Uterus (tissue), 4 donors: ENCODE measurements at places on chromosomes 4 and X.

- no peak for DNase-seq
These were observed at the start of gene AGTR2 for GRCh38 chrX:116170511-116170910. AGTR2 (plus strand) TSS chrX:116170744; CDS start chrX:116172281, 1,537 bp downstream.

- no peak for DNase-seq
These were observed 40.9 kb downstream of the SEPTIN11 start for GRCh38 chr4:76990288-76991080.

DNA sequence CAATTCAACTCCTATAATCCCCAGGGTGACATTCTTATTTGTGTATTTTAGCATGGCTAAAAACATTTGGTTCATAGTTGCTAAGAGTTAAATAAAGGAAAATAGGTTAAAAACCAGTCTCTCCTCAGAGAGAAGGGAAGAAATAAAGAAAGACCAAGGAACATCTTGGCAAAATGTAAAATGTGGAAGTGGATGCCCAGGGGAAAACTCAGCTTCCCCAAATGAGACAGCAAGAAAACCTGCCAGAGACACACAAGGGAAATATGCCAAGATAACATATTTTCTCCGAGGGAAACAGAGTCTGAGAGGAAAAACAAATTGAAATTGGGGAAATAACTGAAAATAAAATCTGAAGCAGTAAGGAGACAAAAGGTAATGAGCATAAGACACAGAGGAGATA, 1569.3 kb downstream of the PCDH18 start:
- DNase-seq: no peak

- DNase-seq: no peak
These were observed 131.5 kb downstream of the GABRA2 start for GRCh38 chr4:46258431-46258830.

DNA sequence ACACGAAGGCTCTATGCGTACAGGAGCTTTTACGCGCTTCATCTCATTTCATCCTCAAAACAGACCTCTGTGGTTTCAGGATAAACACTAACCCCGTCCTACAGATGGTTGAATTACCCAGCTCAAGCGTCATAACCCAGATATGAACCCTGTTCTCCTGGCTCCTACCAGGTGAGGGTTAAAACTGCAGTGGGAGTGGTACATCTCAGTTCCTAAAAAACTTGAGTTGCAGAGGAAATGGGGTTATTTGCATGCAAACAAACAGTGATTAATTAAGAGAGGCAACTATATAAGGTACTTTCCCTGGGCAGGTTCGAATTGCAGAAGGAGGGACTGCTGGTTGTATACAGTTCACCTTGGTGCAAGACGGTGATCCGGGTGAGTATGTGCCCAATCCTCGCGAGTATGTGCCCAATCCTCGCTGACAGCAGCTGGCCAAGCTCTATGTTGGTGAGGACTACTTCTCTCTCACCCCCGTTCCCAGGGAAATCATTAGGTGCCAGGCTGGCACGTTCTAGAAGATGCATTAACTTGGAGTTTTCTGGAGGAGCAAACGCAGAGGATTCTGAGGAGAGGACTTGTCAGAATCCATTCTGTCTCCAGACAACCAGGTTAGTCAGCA, 72.6 kb downstream of the FHDC1 start:
- DNase-seq: no peak

DNA sequence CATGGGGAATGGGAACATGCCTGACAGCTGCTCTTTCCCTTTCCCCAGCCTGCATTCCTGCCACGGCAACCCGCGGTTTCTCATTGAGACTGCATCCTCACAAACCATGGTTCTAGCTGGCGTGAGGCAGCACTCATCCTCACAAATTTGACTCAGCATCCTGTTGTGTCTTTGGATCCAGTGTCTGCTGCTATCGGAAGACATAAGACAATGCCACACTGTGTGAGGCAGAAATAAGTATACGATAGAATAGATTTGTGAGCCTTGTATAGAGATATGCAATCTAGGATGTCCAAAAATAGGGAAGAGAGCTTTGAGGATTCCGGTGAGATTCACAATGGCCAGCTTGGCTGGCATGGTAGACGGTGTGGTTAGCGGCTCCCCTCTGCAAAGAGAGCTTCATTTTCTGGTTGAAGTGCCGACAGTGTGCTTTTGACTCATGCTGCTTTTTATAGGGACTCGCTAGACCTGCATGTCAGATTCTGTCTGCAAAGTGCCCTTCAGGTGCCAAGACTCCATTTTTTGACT, 161.3 kb upstream of the PSAPL1 start:
- no peak for DNase-seq

DNA sequence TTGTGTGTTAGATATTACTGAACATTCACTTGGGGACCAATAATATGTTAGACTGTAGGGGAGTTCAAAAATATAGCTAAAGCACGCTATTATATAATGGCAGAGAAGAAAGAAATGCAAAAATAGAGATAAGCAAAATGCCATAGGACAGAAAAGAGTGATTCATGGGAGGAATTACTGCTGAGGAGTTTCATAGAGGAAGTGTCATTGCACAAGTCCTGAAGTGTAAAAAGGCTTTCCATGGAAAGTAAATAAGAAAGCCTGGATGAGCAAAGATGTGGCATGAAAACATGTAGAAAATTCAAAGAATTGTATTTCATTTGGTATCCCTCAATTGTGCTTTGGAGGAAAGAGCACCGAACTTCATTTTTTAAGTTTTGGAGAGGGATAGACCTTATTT, 14.5 kb downstream of the HMGB2 start:
- DNase-seq: no peak

DNA sequence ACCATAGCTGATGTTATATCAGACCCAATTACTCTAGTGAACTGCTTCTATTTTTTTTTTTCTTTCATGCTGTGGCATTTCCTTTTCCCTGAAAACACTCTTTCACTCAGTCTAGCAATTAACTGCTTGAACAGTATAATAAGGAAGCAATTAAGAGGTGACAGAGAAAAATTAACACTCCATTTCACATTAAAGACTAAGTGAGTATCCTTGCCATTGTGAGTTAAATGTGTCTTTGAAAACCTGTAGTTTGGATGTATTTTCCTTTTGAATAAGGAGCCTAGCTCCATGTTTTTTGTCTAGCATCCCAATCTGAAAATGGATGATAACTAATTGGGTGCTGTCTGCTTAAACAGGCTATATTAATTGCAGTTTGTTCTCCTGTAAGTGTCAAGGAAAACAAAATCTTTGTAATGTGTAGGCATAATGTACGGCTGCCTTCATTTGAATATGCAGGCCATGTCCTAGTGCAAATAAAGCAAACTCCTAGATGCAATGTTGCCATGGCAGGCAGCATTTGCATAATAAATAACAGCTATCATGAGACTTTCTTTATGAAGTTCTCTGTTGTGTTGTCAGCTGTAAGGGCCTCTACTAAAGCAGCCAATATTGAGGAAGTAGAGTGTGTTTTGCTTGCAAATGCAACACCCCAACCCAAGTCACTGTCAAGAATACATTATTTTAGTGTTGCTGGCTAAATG, 416.7 kb downstream of the ZIC3 start:
- DNase-seq: no peak

DNA sequence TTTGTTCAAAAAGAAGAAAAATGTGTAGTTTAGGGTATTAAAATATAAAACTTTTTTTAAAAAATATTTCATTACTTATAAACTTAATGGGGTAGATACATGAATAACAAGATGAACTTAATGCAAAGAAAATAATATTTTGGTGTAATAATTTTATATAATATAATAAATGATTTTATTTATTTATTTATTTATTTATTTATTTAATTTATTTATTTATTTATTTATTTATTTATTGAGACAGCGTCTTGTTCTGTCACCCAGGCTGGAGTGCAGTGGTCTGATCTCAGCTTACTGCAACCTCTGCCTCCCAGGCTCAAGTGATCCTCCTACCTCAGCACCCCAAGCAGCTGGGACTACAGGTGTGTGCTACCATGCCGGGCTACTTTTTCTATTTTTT, 20.8 kb upstream of the TEX13C start:
- no peak for DNase-seq

DNA sequence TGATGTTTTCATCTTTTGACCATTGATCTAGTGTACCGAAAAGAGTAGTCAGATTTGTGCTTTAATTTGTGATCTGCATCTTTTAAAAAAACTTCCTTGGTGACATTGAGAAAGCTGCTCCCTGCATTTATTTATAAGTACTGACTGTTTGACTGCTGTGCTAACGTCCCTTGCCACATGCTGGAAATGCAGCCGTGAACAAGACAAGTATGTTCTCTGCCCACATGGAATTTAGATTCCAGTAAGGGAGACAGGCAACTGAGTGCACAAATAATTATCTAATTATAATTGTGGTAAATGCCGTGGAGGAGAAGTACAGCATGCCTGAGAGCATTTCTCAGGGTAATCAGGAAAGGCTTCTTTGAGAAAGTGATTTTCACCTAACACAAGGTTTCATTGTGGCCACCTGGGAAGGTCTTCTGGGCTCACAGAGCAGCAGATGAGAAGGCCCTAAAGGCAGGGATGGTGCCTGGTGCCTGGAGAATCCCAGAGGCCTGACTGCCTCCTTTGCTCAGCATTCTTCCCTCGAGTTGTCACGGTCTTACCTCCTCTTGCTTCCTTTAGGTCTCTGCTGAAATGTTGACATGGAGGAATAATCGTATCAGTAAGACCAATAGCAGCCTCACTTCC, 55.8 kb downstream of the PTTG2 start:
- no peak for DNase-seq

DNA sequence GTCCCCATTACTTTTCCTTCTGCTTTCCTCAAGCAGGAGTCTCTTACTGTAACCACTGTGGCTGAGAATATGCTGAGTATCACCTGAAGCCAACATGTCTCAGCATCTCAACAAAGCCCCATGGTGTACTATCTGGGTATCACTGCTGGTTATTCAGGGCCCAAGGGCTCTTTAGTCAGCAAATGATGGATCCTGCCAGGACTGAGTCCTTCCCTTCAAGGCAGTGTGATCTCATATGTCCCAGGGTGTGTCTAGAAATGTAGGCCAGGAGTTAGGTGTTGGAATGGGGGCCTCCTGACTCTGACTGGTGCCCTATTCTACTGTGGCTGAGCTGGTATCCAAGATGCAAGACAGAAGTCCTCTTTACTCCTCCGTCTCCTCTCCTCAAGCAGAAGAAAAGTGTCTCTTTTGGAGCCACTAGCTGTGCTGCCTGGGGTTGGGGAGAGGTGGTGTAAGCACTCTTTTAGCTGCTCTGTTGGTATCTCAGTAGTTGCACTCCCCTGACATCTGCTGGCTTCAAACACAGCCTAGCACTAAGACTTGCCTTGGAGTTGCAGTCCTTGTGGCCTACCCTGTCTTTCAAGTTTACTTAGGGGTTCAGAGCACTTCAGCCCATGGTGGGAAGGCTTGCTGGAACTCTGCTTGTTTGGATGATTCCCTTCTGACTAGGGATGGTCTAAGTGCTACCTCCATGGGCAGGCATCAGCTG, 28.6 kb downstream of the OCIAD2 start:
- DNase-seq: no peak

- DNase-seq: no peak
These were observed 68.1 kb downstream of the APBB2 start for GRCh38 chr4:41146196-41146595.

DNA sequence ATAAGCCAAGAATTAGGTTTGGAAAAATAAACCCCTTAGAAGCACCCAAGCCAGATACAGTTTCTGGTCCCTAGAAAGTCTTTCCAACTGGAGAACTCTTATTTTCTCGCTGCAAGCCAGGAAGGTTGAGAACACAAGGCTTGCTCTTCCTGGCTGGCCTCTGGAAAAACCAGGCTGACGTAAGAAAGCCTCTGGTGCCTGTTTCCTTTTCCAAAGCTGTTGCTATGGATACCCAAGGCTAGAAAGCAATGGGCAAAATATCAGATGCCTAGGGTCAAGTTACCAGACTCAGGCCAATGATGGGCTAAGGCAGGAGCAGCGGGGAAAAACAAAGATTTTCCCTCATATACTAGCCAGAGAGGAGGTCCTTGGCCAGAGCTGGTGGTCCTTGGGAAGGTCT, 281.6 kb downstream of the KLHL13 start:
- DNase-seq: no peak

DNA sequence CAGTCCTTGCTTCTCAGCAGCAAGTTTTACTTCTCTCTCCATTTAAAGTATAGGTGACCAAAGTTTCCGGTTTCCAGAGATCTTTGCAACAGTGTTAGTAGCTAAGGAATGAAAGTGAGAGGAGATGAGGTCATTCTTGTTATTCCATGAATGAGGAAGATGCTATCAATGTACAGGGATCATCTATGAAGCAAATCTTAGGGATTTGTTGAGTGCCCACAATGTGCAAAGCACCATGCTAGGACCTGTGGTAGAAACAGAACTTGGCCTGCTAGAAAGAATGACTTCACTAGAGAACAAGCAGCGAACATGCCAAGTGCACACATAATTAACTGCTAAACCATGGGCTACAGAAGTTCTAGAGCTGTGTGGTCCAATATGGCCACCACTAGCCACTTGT, 112.5 kb downstream of the MID1 start:
- no peak for DNase-seq

DNA sequence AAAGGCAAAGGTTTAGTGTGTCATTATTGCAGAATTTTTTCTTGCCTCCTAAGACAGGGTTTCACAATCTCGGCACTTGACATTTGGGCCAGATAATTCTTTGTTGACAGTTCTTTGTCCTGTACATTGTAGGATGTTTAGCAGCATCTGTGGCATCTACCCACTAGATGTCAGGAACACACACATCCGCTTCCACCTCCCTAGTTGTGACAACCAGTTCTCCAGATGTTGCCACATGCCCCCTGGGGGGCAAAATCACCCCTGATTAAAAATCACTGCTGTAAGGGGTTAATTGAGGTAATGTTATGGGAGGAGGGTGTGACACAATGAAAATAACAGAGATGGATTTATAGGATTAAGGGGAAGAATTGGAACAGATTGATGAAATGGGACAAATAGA, 75.3 kb downstream of the HMGB2 start:
- DNase-seq: no peak

- no peak for DNase-seq
These were observed 56.0 kb downstream of the GSX2 start for GRCh38 chr4:54155936-54156335.

GRCh38 chrX:109049903-109050302, 313.5 kb upstream of the IRS4 start:
- no peak for DNase-seq

- no peak for DNase-seq
These were observed 844.2 kb downstream of the RAPGEF2 start for GRCh38 chr4:159946983-159947615.

DNA sequence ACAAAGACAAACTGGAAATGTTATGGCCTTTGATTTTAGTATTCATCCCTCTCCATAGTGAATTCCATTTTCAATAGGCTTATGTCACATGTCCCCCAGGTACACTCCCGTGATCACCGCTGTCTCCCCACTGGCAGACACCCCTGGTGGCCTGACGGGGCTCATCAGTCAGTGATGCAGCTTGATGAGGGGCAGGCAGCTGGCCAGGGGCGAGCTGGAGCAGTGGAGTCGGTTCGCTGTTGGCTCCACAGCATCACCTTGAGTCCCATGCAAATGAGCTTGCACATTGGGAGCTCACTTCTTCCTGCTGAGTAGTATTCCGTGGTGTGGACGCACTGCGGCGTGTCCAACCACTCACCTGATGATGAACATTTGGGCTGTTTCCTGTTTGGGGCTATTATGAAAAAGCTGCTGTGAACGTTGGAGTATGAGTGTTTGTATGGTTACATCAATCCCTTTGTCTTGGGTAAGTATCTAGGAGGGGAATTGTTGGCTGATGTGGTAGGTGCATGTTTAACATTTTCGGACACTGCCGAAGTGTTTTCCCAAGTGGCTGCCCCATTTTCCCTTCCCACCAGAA, 5.2 kb downstream of the TREX2 start:
- DNase-seq: no peak

GRCh38 chr4:82624819-82625218, 63.0 kb upstream of the TMEM150C start:
- DNase-seq: no peak

- no peak for DNase-seq
These were observed 584.2 kb upstream of the INTU start for GRCh38 chr4:127048376-127049044.

- no peak for DNase-seq
These were observed 136.4 kb upstream of the FGF13 start for GRCh38 chrX:138847930-138848329.
